Tongue (tissue), 3 donors: ENCODE measurements at places on chromosomes 3 and 15.

DNA sequence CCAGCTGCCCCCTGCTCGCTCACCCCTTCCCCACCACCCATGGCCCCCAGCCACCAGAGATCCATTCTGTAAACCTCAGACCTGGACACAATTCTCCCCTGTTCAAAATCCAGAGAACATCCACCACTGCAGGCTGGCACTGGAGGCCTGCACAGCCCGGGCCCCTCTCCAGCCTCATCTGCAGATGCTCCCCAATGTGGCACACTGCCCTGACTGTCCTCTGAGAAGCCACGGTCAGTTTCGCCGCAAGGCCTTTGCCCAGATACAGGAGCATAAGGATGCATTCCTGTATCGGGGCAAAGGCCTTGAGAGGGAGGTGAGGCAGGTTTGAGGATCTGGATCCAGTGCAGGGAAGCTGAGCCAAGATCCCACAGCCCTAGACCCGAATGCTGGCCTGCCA, 175.4 kb upstream of the LINGO1 start:
- no peak for DNase-seq

GRCh38 chr3:41106691-41107090, 92.6 kb upstream of the CTNNB1 start:
- DNase-seq, result no peak

- DNase-seq, result peak; percentile 69
Observed at GRCh38 chr15:57537072-57537471, 54.6 kb upstream of the MYZAP start.

DNA sequence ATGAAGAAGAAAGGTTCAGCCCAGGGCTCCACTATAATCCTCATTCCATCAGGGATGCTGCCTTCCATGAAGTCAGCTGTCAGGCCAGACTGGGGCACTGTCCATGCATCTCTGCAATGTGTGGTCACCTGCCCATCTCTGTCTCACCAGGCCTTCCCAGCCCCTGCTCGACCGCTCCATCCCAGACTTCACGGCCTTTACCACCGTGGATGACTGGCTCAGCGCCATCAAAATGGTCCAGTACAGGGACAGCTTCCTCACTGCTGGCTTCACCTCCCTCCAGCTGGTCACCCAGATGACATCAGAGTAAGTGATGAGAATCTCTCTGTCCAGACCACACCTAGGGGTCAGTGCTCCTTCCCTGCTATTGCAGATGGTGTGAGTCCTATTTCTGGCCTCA, 454.1 kb downstream of the EPHB1 start:
- DNase-seq, result no peak

- DNase-seq, result no peak
Observed at GRCh38 chr3:179697736-179698332, 45.0 kb downstream of the USP13 start.
